ENCODE measurements at places on chromosomes 5 and 9.

DNA sequence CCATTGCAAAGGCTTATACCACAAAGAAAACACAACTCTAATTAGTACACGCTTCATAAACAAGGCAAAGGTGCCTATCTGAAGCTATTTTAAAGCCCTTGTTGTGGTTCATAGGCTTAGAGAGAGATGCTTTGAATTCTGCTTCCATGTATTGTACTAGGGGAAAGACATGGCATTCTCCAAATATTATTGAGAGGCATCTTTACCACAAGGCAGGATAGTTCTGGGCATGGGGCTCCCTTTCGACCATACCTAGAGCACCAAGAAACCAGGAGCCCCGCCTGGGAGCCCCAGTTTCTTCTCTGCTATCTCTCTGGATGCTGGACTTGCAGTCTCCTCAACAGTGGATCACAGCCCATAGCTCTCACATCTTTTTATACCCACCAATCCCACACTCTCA, 93.7 kb downstream of the NFIB start:
- DNase-seq: no peak

DNA sequence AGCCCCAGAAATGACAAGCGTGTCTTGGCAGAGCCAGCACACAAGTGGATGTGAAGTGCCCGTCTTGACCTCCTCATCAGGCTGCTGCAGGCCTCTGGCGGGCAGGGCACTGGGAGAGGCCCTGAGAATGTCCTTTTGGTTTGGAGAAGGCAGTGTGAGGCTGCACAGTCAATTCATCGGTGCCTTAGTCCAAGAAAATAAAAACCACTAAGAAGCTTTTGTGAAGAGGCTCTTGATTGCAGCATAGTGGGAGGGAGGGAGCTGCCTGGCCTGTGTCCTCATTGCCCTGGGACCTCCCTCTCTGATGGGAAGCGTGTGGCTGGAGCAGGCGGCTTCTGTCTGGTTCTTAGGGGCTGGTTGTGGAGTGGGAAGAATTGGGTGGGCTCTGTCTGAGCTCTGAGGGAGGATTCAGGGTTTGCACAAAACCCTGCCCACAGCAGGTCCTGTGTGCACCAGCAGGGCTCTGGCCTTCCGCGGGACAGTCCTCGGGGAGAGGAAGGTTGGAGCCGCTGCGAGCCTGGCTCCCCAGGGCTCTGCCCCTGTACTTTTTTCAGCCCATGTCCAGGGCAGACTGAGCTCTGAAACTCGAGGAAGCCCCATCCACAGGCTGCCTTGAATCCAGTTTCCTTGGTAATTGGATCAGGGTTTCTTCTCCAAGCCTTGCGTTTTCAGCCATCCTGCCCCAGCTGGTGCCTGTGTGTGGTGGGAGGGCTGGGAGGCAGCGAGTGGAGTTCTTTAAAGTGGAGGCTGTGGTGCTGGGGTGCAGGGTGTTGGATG, 1.1 kb downstream of the HRCT1 start:
- DNase-seq: no peak

- no peak for DNase-seq
Measured at GRCh38 chr5:143893638-143894037, 81.7 kb downstream of the HMHB1 start.

GRCh38 chr9:16039988-16040761, 487.3 kb downstream of the CCDC171 start:
- no peak for DNase-seq

GRCh38 chr5:98735806-98736507, 37.5 kb upstream of the RGMB start:
- no peak for DNase-seq

DNA sequence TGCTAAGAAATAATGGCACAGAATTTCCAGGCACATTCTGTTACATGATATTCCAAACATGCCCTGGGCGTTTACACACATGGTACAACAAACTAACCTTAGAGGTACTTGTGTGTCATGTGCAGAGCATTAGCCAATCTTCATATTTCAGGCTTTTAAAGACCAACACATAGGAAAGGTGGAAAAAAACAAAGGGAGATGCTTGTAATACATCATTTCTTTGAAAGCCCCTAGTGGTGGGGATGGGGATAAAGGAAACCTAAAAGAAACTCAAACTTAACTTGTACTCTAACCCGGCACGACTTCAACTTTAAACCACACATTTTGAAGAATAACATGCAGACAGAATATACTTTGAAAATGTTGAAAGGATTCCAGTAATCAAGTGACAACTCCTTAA, 133.6 kb downstream of the PTPRD start:
- DNase-seq: no peak

GRCh38 chr9:12965303-12965702, 190.5 kb downstream of the LURAP1L start:
- no peak for DNase-seq

GRCh38 chr5:75034137-75034739, 18.1 kb downstream of the GCNT4 start:
- DNase-seq: no peak

- peak; percentile 47 for DNase-seq
Measured at GRCh38 chr5:157602505-157602904, 26.9 kb upstream of the ADAM19 start.

- DNase-seq: no peak
Measured at GRCh38 chr9:105331160-105331559, 86.7 kb downstream of the SLC44A1 start.

GRCh38 chr5:136000932-136001331, 27.9 kb upstream of the TGFBI start:
- DNase-seq: peak; percentile 39
